Pons (tissue), 1 donor: ENCODE measurements at places on chromosomes 6 and 20.
A peak's percentile ranks its signal among the peaks of the same experiment; 100 is the strongest.

- DNase-seq: no peak
Measured at GRCh38 chr6:166541876-166542579, 44.5 kb downstream of the RAMACL start.

DNA sequence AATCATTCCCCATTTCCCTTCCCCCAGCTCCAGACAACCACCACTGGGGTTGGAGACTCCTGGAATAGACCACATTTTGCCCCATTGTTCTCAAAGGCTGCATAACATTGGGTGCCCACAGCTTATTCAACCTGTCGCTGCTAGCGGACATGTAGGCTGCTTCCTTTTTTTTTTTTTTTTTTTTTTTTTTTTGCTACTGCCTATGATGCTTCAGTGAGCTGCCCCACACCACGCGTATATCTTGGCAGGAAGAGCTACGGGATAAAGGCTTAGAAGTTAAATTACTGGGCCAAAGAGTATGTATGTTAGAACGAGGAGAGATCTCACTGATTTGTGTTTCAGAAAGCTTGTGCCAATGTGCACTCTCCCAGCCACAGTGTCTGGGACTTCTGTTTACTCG is 7.0 kb downstream of the LBP start:
- no peak for DNase-seq

GRCh38 chr6:106187424-106187982 is 101.4 kb downstream of the PRDM1 start:
- DNase-seq: no peak

DNA sequence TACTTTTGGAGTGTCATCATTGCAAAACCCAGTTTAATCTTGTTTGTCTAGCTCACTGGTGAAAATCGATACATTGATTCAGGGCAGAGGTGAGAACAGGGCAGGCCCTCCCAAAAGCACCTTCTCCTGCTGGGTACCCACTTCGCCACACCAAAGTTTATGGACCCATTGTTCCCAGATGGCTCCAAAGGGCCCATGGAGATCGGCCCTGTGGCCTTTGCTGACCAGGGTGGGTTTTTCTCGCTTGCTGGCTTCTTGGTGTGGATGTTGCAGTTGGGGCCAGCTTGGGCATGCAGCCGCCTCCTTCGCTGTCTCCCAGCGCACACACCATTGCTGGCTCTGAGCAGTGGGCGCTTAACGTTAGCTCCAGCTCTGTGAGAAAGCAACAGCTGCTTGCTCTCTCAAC is 178.1 kb upstream of the PDE10A start:
- DNase-seq: no peak

DNA sequence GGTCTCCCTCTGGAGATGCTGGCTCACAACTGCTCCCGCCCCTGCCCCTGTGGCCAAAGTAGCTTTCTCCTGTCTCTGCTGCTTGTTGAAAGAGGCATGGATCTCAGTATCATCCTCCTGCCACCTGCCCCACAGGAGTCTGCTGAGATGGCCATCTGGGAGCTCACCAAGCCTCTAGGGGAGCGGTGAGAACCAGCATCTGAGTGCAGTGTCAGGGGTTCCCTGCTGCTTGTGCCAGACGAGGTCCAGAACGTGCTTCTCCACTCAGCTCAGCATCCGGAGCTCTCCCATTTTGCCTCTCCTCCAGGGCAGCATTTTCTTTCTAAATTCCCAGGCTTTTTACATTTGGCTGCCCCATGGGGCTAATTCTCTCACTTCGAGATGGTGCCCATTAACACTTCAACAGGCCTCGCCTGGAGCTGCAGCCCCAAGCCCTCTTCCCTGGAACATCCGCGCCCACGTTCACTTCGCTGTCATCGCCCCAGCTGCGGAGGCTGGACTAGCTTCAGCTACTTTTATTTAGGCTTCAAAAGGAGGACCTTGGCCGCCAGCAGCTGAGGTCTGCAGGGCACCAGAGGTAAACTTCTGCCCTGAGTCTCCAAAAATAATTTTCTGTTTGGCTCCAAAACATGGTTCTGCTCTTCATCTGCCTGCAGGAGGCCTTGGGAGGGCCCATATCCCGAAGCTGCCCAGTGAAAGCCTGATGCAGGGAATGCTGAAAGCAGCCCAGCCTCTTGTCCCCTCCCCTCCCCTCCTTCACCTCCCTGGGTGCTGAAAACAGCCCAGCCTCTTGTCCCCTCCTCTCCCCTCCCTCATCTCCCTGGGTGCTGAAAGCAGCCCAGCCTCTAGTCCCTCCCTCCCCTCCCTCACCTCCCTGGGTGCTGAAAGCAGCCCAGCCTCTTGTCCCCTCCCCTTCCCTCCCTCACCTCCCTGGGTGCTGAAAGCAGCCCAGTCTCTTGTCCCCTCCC is 25.2 kb upstream of the MLN start:
- no peak for DNase-seq

DNA sequence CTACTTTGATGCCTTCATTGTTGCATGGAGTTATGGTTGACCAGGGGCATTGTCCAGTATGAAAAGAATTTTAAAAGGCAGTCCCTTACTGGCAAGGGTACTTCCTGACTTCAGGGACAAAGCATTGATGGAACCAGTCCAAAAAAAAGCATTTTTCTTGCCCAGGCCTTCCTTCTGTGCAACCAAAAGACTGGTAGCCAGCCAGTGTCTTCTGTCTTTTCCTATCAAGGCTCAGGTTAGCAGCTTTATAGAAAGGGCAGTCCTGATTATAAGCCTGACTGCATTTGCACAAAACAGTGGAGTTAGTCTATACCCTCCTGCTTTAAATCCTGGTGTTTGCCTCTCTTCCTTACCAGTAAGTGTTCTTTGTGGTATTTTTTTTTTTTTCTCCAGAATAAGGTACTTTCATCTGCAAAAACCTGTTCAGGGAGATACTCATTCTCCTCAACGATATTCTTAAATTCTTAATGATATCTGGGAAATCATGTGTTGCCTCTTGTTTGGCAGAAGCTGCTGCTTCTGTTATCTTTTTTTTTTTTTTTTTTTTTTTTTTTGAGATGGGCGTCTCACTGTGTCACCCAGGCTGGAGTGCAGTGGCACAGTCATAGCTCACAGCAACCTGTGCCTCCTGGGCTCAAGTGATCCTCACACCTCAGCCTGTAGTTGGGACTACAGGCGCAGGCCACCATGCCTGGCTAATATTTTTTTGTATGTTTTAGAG is 33.9 kb downstream of the SCAF8 start:
- DNase-seq: peak; percentile 22

- DNase-seq: peak; percentile 46
Measured at GRCh38 chr6:129393654-129394053, 316.3 kb downstream of the ARHGAP18 start.

- DNase-seq: no peak
Measured at GRCh38 chr6:10414756-10415616, at the start of gene TFAP2A. TSS of gene TFAP2A (minus strand) at chr6:10415074. CDS start at chr6:10414991, 83 bp downstream.

GRCh38 chr6:110587328-110587727 is 110.9 kb upstream of the SLC22A16 start:
- DNase-seq: no peak

- DNase-seq: peak; percentile 72
Measured at GRCh38 chr20:57748601-57749130, 38.9 kb upstream of the PMEPA1 start.

DNA sequence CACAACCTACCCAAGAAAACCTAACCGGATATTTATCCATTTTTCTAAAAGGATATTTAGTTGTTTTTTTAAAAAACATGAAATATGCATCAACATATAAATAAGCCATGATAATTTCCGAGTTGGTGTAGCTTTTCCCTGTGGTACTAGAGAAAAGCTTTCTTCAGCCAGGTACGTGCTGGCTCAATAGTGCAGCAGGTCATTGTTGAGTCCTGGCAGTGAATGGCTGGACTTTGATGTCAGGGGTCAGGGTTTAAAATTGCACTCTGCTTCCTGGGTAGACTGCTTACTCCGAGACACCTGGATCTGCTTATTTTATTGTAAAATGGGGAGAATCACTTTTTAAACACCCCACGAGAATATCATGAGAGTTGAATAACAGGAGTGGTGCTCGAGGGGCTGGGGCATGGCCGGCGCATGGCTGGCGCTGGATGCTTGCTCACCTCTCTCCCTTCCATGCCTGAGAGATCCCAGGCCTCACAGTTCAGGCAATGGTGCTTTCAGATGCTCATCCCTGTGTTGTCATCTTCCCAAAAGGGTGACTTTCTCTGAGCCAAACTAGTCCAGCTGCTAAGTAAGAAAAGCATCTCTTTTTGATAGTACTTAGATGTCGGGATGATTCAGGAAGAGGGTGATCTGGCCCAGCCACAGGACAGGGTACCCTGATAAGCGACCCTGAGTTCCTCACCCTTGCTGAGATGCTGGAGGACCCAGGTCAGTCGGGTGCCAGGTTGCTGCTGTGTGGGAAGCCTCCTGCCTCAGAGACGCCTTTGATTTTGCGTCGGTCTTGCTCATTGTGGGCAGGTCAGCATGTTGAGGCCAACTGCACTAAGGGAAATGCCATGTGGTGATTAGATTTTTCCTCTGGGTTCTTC is 269.1 kb upstream of the FOXQ1 start:
- DNase-seq: no peak

- no peak for DNase-seq
Measured at GRCh38 chr6:7673063-7673536, 52.8 kb upstream of the BMP6 start.

- no peak for DNase-seq
Measured at GRCh38 chr6:97113170-97113569, 169.8 kb downstream of the MMS22L start.

DNA sequence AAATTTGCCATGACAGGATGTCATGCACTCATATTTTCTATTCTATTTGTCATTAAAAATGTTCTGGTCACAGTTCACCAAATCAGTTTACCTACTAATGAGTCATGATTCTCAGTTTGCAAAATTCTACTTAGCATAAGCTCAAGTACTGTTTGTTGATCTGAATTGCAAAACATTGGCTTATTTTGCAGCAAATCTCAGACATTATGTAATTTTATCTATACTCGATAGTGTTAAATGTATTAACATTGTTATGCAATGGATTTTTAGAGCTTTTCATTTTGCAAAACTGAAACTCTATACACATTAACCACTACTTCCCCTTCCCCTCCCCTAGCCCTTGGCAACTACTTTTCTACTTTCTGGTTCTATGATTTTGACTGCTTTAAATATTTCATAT is 213.8 kb upstream of the ZFP64 start:
- no peak for DNase-seq

- no peak for DNase-seq
Measured at GRCh38 chr6:11341867-11342266, 109.4 kb upstream of the NEDD9 start.

DNA sequence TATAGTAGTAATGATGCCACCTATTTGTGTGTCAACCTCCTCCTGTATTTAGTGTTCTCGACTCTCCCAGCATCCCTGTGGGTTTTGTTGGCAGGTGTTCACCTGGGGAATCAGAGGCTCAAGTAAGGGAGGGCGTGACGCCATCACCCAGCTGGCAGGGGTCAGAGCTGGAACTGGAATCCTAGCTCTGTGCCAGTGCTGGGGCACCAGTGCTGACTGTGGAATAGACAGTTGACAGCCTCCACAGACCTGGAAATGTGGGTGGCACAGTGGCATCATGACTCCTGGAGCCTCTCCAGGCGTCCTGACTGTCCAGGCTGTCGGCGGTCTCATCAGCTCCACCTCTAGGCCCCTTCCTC is 102.8 kb downstream of the SYCP2 start:
- DNase-seq: no peak

DNA sequence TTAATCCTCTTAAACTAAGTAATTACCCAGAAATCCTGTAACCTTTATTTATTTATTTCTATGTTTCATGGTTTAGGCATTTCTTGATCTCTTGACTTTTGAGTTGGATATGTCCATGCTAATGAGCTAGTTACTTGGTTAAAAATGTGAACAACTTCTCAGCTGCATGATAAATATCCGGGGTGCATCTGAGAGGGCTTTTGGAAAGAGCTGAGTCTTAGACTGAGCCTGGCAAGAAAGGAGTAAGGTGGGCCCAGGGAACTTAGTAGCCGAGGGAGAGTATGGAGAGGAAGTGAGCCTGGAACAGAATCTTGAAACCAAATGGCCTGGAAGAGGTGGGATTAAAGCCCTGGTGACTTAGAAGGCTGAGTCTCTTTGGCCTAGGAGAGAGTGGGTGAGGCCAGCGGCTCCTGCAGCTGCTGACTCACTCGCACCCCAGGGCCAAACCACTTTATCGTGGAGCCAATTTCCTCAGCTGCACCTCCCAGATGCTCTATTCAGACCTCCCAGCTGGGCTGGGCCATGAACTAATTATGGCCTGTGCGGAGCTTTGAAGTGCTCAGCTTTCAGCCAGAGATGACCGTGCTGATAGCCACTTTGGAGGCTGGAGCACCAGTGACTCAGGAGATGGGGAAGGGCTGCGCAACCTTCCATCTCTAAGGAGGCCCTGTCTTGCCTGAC is 19.1 kb downstream of the TGM3 start:
- DNase-seq: no peak

- DNase-seq: no peak
Measured at GRCh38 chr20:45010399-45010828, 44.1 kb downstream of the STK4 start.

- peak; percentile 45 for DNase-seq
Measured at GRCh38 chr6:136609873-136610706, 59.9 kb upstream of the MAP7 start.

DNA sequence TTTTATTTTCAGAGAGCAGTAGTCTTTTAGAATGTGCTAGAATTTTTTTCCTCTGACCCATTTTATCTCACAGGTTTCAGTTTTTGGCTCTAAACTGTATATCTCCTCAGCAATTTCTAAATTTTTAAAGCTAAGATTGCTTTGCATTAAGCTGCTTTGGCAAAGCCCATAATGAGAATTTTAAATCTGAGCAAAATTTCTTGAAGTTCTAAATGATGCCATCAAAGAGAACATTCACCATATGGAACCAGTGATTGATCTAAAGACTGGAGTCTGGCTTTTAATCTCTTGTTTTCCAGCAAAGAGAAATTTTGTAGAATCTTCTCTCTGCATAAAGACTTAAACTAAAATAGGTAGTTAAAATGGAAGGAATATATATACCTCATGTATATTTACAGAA is 313.6 kb downstream of the TBC1D32 start:
- no peak for DNase-seq

- DNase-seq: no peak
Measured at GRCh38 chr20:3248167-3248992, 9.4 kb upstream of the SLC4A11 start.

- no peak for DNase-seq
Measured at GRCh38 chr6:133341607-133342158, 100.5 kb downstream of the EYA4 start.

- no peak for DNase-seq
Measured at GRCh38 chr20:48425817-48426612, 401.8 kb downstream of the PREX1 start.

- DNase-seq: no peak
Measured at GRCh38 chr6:159862103-159862502, 28.7 kb upstream of the MAS1 start.

DNA sequence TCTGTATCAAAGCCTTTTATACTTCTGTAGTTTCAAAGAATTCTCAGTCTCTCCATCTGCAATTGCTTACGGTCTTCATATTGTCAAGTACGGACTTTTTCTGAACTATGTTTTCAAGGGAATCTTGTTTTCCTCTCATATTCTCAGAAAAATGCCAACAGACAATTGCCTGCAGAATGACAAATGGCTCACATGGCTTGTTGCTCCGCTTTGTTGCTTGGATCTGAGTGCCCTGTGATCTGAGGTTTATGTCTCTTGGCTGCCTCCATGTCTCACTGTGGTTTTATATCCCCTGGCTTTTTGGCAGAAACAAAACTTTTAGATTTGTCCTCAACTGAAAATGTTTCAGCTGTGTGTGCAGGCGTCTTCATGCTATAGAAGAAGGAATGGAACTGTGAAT is 285.4 kb upstream of the CHD6 start:
- no peak for DNase-seq
